ELR (cell line): ENCODE measurements at places on chromosomes 12 and 14.

GRCh38 chr12:109435428-109436187 lies 41.5 kb downstream of the KCTD10 start:
- DNase-seq = no peak

DNA sequence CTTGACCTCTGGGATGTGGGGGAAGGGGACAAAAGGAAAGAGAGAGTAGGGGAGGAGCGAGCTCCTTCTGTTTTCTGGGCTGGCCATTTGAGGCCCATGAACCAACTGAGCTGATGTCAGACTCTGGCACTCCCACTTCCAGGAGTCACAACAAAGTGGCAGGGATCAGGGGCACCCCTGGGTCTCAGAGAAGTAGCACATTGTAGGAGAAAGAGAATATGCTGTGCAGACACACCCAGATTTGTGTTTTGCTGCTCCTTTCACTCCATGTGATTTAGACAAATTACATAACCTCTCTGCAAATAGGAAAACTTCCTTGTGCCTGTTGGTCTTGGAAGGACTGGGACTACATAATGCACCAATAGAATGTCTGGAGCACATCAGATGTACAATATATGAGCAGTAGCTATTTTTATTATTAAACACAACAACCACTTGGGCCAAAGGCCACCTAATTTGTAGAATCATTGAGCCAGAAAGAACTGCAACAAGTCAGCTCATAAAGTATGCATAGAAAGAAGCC lies 265.5 kb downstream of the ZFP36L1 start:
- no peak for DNase-seq

- DNase-seq = peak; percentile 65
Observed at GRCh38 chr12:5789469-5789968, 155.5 kb downstream of the ANO2 start.

- DNase-seq = no peak
Observed at GRCh38 chr14:76257842-76258397, 106.2 kb downstream of the GPATCH2L start.

DNA sequence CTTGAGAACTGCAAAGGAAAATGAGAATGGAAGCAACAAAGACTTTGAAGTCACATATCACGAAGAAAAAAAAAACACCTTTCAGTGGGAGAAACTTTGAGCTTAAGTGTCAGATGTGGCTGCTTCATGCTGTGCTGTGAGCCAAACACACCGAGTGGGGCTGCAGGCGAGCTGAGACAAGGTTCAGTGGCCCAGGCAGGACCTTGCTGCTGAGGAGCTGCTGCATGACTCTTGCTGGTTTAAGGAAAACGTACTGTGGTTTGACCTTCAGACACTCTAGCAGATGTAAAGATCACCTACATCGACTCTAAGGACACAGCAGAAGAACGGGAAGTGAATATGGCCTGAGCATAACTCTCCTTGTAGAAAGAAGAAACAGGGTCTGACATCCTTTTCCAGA lies 118.1 kb upstream of the OR4E1 start:
- no peak for DNase-seq

- peak; percentile 61 for DNase-seq
Observed at GRCh38 chr12:78431931-78432330, 432.6 kb upstream of the SYT1 start.

DNA sequence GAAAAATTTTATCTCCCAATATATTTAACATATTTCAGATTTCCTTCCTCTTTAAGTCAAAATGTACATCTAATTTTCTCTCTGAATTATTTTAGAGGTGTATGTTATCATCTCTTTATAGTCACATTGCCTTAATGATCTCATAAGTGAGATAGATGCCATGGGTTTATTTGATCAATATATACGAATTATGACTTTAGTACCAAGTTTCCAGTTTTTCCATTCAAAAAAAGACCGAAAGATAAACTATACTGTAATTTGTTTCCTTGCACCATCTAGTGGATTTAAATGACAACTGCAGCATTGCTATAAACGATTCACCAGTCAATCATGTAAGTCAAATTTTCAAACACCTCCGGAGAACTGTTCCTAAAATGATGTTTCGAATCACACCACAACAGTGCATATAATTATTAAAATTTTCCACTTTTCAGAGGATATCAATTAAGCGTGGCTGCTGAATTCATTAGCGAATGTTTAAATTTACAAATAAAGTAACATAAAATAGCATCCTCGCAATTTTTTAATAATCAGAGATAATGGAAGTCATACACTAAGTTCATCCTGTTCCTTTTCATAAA lies 419 bp upstream of the ATXN7L3B start:
- peak; percentile 80 for DNase-seq
